ENCODE measurements at places on chromosomes 5 and 9.

- DNase-seq = no peak
Measured at GRCh38 chr5:74257645-74258313, 382.7 kb downstream of the ENC1 start.

DNA sequence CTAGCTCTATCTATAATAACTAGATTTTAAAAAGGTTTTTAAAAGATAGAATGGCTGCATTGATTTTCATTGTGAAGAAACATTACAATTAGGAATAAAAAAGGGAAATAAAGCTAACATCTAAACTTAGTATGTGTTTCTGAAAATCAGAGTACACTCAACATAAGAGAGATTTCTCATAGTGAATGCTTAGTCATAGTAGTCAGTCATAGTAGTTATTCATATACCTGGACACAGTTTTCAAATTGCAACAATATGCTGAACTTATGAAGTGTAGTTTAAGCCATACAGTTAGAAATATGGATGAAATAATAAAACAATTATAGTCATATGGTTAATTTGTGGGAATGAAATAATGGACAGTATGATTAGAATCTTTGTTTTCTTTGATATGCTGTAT, 273.0 kb upstream of the CTNND2 start:
- no peak for DNase-seq

GRCh38 chr9:37876376-37876775, 27.6 kb downstream of the SLC25A51 start:
- DNase-seq = no peak

- no peak for DNase-seq
Measured at GRCh38 chr9:136685790-136686533, 1.3 kb downstream of the AGPAT2 start.

- DNase-seq = no peak
Measured at GRCh38 chr5:139872851-139873794, 77.5 kb downstream of the PSD2 start.

DNA sequence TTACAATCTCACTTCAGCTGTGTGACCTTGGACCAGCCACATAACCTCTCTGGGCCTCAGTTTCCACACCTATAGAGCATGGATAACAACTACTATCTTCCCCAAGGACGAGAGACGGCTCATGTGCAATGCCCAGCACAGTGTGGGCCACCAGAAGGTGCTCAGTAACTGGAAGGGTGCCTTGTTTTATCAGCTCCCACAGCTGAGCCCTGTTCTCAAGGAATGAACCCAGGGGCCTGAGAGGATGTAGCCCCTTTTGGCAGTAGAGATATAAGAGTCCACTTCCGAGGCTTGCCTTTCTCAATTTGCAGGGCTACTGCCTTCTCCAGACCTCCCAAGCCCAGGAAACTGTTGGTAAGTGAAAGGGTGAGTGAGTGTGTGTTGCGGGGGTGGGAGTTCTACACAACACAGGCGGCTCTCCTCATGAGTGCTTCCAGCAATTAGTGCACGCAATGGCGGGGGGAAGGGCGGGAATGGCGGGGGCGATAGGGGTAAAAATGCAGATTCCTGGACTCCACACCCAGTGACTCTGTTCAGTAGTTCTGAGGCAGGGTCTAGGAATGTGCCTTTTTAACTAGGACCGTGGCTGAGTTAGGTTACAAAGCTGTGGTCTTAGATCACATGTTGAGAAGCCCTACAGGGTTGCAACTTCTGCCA, 185.1 kb downstream of the FSTL4 start:
- no peak for DNase-seq

- DNase-seq = no peak
Measured at GRCh38 chr5:178305801-178306200, 73.2 kb upstream of the PHYKPL start.

GRCh38 chr5:33588654-33589372, 148.0 kb downstream of the TARS1 start:
- peak; percentile 24 for DNase-seq

- no peak for DNase-seq
Measured at GRCh38 chr5:2519153-2519552, 232.3 kb downstream of the IRX2 start.

DNA sequence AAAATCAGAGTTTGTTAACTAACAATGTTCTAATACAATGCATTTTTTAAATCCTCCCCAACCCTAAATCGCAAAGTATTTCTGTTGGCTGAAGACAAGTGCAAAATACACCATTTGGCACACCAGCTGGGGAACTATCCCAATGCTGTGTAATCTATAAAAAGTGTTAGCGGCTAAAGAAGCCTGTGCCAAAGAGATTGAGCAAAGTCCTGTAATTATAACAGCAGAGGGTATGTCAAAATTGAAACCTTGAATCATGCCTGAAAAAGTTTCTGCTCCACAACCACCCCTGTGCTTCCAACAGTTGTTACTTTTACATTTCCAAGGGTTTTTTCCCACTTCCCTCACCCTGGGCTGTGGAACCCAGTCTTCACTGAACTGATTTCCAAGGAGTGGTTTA, 83.1 kb upstream of the PLPP6 start:
- DNase-seq = no peak

GRCh38 chr5:69001627-69002026, 92.2 kb upstream of the SLC30A5 start:
- no peak for DNase-seq

- no peak for DNase-seq
Measured at GRCh38 chr9:132351404-132352045, 3.3 kb downstream of the SETX start.

DNA sequence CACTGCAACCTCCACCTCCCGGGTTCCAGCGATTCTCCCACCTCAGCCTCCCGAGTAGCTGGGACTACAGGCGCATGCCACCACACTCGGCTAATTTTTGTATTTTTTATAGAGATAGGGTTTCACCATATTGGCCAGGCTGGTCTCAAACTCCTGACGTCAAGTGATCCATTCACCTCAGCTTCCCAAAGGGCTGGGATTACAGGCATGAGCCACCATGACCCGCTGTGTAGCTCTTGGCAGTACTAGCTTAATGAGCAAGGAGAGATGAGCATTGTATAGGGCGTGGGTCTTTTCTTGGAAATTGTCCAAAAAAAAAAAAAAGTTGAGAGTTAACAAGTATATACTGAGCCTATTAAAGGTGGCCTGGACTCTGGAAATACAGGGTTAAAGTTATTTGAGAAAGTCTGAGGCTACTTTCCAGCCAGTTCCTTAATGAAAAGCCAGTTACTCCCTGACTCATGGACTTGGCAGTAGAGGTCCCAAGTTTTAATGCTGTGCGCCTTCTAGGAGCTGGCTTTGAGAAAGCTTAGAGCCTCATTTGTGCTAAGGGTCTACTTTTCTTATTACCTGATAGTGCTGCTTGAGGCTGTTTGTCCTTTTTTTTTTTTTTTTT, 4.2 kb upstream of the FGF18 start:
- DNase-seq = no peak

DNA sequence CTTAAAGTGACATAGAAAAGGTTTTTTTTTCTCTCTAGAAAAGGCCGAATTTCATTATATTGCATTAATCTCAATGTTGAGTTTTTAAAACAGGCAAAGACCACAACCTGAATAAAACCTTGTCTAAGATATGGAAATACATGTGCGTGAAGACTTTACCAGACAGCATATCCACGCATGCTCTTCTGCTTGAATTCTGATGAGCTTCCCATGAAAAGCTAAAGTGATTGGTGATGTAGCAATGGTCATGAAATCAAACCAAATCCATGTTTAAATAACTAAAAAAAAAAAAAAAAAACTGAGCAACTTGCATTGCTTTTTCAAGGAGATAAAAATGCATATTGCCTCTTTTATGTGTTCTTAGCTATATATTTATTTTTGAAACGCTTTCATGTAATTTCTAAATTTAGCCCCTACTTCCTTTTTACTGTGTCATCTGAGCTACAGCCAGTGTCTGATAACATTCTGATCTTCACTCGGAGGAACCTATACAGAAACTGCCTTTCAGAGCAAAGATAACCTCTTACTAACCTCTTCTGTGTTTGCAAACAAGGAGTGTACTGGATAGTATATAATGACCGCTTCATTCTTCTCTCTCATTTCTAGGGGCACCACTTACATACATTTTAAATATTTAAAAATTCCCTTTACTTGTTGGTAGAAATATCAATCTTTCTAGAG, 179.1 kb upstream of the GNA14 start:
- peak; percentile 15 for DNase-seq

DNA sequence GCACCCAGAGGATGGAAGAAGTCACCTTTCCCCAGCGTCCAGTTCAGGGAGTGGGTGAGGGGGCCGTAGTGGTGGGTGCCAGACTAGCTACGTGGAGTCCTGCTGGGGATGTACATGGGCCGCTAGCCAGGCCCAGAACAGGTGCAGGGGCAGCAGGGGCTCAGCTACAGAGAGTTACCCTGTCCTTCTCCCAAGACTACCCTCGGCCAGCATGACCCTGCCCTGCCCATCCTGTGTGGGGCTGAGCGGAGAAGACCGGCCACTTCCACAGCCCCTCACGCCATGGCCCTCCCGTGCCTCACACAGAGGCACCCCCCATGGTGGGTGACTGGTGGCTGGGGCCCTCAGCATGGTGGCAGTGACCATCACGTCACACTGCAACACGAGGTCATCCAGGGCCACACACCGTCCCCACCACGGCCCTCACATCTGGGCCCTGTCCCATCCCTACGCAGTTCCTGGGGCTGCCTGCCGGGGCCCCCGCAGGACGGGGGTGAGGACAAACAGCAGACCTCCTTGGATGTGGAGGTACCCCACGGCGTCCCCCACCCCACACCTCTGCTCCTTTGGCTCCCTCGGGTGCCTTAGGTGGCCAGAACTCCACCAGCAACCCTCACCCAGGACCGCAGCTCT, 977 bp upstream of the DPP7 start:
- peak; percentile 5 for DNase-seq

GRCh38 chr5:136726506-136726905, 361.2 kb upstream of the TRPC7 start:
- DNase-seq = no peak

GRCh38 chr5:125536582-125536981, 790.1 kb upstream of the ZNF608 start:
- no peak for DNase-seq

- DNase-seq = no peak
Measured at GRCh38 chr5:60494144-60494543, 205.8 kb downstream of the DEPDC1B start.

DNA sequence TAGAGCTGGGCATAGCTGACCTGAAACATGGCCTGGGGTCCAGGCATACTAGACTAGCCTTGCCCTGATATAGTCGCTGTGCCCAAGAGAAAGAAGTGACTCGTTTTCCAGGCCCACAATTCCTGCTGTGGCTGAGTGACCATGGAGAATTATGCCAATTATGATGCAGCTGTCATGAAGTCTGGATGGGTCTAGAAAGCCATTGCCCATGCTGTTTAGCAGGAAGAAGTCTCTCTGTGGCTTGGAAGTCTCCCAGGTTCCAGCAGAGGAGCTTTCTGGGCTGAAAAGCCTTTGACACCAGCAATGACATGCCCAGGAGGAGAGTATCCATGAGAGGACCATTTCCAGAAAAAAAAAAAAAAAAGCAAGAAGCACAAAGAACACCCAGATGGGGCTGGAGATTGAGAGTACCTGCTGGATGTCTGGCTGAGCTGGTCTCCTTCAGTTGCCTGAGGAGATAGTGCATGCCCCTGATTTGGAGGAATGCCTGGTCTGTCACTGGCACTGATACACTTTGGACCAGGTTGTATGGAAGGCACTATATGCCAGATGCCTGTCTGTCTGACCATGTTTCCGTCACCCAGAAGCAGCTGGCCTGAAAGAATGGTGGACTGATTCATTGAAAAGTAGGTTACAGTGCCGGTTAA, 128.0 kb upstream of the EPB41L4A start:
- no peak for DNase-seq

DNA sequence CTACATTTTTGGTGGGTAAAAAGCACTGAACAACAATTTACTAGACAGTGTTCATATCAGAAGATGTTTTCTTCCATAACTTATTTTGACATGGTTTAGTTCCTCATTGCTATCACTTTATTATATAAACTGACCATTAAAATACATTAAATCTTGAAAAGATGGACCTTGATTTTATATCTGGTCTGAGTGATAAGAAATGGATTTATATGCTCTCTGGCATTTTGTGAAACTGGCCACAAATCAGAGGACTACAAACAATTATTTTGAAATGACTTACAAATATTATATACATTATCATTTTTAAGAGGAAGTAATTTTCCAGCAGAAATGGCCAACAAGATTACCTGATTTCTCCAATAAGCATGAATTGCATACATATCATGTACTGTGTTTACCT, 23.6 kb upstream of the TRIM36 start:
- no peak for DNase-seq

DNA sequence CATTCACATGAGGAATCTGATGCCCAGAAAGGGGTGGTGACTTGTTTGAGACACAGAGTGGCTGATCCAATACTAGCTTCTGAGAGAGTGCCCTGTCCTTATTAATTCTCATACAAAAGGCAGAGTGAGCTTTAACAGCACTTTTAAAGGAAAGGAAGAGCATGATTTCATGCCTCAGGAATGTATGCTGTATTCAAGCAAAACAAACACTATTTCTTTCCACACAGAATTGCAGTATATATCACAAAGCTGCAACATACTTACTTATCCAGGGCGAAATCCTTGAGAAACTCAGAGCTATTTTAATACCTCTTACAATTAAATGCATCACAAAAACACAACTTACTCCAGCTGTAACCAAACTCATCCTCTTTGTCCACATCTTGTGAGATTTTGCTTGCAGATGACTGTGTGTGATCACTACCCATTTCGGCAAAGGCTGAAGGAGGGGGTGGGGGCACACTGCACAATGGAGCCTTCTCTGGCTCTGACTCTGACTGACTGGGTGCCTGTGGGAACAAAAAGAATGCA, 139.8 kb downstream of the MPDZ start:
- DNase-seq = no peak

DNA sequence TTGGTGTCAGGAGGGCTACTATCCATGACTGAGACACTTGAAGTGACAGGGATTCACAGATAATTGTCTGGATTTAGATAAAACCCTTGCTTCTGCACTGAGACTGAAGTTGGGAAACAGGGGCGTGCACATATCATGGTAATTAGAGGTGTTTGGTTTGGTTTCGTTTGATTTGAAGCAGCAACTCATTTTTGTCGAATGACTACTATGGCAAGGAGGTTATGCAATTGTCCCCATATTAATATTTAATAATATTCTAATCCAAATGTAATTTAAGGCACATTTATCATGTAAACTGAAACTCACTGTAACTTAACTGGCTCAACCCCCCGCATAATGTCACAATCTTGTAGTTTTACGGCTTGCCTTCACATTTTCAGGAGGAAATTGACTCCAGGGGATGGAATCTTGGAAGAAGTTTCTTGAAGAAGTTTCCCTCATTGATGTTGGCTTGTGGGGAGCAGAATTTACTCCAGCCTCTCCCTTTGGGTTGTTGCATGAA, 12.5 kb downstream of the ZNF366 start:
- DNase-seq = no peak

GRCh38 chr5:120503341-120503740, 39.2 kb downstream of the PRR16 start:
- DNase-seq = no peak
